AG04449 (cell line): ENCODE measurements at places on chromosomes 2 and 18.

DNA sequence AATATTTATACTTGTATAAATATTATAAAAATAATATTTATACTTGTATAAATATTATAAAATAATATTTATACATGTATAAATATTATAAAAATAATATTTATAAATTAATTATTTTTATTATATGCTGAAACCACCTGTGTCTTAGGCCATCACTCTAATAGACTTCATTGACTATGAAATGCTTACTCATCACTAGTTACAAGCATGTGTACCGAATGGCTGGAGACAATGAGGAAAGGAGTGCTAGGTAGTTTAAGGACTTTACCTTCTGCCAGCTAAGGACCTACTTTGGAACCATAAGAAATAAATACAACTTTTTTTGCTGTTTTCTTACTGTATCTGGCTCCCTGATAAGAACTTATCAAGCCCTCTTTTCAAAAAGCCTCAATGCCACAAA, 228.8 kb downstream of the LRRTM1 start:
- no peak for DNase-seq

GRCh38 chr2:113922335-113922734, 32.4 kb downstream of the ACTR3 start:
- no peak for DNase-seq

GRCh38 chr18:59340817-59341216, 18.2 kb downstream of the LMAN1 start:
- no peak for DNase-seq

DNA sequence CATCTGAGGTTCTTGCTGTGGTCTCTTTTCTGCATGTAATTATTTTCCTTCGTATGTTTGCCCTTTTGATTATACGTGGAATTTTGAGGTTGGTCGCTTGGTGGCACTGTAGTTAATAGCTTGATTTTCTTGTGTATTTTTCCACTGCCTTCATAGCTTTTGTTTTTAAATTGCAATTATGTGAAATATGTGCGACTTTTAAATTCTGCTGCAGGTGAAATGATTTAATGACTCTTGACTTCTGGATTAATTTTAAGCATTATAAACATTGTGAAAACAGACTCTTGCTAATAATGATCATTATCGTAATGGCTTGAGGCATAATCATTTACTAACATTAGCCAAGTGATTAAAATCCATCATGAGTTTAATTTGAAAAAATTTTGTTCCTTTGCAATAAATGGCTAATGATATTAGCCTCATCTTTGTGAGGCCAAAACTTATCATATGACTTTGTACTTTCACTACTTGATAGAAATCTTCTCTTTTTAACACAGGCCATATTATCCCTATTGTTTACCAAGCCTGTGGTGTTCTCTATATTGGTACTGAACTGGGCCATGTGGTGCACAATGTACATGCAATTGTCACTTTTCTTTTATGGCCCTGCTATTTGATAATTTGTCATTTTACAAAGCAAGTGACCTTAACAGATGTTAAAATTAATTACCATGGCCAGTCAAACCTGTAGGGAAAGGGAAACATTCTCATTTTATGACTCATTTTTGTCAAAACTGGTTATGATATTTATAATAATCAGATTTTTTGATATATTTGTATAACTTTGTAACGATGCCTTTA, 62.8 kb upstream of the NEUROD1 start:
- DNase-seq: no peak

DNA sequence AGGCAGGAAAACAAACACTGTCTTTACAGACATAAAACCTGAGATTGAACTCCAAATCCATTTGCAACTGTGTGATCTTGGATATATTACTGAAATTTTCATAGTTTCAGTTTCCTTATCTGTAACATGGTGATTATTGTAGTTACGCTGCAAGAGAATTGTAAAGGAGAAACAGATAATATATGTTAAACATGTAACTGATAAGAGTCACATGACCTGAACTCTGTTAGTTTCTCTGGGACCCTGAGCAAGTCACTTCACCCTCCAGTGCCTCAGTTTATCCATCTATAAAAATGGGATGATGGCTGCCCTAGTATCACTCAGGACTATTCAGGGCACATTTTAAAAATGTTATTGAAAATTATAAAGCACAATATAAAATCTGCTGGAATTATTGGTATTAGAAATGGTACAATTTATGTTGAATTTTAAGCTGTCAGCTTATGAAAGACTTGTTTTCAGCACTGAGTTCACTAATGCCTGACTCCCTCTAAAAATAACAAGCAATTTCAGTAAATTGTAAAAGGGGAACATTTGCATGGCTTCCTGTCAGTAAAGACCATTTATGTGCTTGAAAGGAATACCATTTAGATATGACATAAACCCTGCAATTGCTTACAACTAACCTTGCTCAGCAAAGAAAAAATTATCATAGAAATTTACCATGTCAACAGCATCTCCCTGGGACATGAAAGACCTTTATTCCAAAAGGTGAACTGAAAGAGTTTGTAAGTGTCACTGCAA, 393.5 kb downstream of the RAD51AP2 start:
- no peak for DNase-seq

DNA sequence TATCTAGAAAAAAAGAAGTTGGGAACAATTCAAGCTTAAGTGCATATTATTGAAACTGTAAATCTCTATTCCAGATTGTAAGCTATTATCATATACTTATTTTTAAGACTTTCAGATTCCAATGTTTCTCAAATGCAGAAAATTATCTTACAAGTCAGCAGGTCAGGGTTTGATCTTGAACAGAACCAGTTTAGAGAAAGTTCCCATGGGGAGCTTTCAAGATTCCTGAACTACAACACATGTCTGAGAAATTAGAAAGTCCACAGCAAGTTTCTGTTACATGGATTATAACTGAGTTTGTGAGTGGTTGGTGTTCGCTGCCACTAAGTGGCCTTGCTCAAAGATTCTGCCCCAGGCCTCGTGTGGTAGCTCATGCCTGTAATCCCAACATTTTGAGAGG, 31.6 kb upstream of the SP3 start:
- no peak for DNase-seq

DNA sequence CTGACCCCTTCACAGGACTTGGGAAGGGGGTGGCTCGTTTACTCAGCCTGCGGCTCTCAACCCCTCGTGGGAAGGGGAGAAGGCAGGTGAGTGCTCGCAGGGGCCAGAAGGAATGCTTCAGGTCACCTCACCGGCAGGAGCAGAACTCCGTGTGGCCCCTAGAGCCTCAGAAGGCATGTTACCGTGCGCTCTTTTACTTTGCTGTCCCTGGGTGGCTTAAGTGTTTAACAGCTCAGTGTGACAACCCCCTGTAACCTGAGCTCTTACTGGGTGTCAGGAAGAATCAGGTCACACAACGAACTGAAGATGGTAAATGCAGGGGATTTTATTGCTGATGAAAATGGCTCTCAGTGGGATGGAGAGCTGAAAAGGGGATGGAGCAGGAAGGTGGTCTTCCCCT, 1235.4 kb downstream of the LRP1B start:
- no peak for DNase-seq

DNA sequence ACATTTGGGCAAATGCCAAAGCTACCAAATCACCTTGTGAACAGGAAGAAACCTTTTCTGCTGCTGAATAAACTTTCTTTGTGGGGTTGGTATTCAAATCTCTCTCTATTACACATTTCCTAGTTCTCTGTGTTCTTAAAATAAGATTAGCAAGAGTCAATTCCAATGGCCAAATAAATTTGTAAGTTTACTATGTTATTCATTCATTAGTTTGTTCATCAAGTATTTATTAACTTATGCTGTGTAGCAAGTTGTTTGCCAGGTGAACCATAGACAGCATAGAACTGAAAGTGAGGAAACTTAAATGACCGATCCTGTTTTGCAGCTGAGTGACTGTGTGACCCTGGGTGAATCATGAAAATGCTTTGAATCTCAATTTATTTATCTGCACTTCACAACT, 37.7 kb upstream of the FSHR start:
- no peak for DNase-seq

- DNase-seq: no peak
These were observed 5.7 kb upstream of the TET3 start for GRCh38 chr2:73979021-73979420.

- DNase-seq: no peak
These were observed 968.0 kb upstream of the FAM98A start for GRCh38 chr2:34567128-34567527.

GRCh38 chr2:44578471-44579093, 216.8 kb downstream of the CAMKMT start:
- DNase-seq: no peak
